ENCODE measurements at places on chromosomes 2 and 18. TPM values are rescaled to one million over a fixed set of nuclear protein-coding genes. Genes with fewer than 3 reads are reported as not detected.

The ZNF385B gene
- total RNA-seq, result 3.2 TPM

The NETO1 gene
- total RNA-seq, result not detected

- H3K27ac ChIP-seq, result no peak overlapping the region
- no peak for DNase-seq
- no peaks in the 10 kb centered on the region for H3K27me3 ChIP-seq
- H3K4me1 ChIP-seq, result no peaks in the 10 kb centered on the region
- no peak overlapping the region for H3K4me3 ChIP-seq
- H3K36me3 ChIP-seq, result no peaks in the 10 kb centered on the region
Observed at GRCh38 chr18:11607906-11608305, 1.5 kb upstream of the SLC35G4 start.

GRCh38 chr2:32977228-32977758 lies 30.5 kb downstream of the LTBP1 start:
- peaks cover 6% of the 10 kb centered on the region for H3K4me1 ChIP-seq
- DNase-seq, result peak; percentile 66
- H3K36me3 ChIP-seq, result no peaks in the 10 kb centered on the region
- no peaks in the 10 kb centered on the region for H3K27me3 ChIP-seq
- no peak overlapping the region for H3K4me3 ChIP-seq
- no peak overlapping the region for H3K27ac ChIP-seq

The PFN4 gene
- total RNA-seq, result not detected

The UGT1A9 gene
- total RNA-seq, result not detected
